Activated T-cell treated with anti-CD3 and anti-CD28 coated beads for 48 hours (primary cell): ENCODE measurements at places on chromosomes 3 and 15.

DNA sequence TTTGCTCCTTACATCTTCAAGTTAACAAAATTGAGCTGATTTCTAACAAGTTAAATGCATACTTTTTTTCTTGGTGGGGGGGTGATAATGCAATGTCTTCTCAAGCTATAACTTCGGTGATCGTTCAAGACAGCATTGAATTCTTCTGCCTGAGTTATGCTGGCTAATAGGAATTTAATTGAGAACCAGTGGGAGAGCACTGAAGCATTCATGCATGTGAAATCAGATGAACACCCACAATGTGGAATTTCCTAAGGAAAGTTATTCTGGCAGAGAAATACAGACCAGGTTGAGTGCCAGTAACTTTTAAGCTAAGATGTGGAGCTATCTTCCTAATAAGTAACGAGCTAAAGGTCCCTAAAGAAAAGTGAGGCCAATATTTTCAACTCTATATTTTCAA is 3.0 kb downstream of the SPATA16 start:
- DNase-seq, result no peak

DNA sequence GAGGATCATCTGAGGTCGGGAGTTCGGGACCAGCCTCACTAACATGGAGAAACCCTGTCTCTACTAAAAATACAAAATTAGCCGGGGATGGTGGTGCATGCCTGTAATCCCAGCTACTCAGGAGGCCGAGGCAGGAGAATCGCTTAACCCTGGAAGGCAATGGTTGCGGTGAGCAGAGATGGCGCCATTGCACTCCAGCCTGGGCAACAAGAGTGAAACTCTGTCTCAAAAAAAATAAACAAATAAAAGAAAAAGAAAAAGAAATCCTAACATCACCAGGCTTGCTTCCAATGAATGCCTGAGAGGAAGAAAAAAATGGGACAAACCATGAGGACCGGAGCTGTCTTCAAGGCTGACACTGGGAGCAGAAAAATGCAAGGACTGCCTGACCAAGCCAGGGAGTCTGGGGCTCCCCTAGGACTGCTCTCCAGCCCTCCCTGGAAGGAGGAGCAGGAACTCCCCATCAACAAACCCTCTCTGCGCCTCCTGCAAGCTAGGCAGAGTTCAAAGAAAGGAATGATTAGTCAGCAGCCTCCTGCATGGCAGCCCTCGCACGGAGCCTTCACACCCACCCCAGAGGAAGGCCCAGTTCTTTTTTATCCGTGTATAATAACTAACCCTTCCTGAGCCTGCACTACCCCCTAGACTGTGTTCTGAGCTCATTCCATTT is 55.4 kb downstream of the NUP210 start:
- no peak for DNase-seq

DNA sequence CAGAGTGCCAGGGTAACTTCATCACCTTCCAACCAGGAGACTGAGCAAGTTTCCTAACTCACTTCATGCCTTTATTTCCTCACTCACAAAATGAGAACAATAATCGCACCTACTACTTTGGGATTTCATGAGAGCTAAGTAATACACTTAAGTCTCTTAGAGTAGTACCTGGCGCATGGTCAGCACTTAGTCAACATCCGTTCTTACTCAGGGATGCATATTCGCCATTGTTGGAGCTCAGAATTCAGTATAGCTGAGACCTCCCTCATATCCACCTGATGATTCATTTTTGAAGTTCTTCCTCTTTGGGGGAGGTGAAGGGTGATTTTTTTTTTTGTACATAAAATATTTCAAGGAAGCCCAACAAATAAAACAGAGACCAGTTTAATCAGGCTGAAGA is 188.2 kb downstream of the AGBL1 start:
- no peak for DNase-seq

DNA sequence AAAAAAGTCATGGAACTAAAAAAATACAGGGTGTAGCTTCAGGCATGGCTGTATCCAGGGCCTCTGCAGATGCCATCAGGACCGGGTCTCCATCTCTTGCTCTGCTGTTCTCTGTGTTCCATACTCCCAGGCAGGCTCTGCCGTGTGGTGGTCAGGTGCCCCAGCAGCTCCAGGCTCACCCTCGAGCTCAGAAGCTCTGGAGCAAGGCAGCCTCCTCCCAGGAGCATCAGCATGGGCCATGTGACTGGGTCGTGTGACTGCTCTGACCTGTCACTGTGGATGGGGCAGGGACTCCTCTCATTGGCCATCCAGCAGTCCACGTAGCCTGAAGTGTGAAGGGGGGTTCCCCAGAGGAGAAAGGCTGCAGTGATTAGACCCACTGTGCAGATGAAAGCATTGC is 8.5 kb downstream of the FBLN2 start:
- no peak for DNase-seq

DNA sequence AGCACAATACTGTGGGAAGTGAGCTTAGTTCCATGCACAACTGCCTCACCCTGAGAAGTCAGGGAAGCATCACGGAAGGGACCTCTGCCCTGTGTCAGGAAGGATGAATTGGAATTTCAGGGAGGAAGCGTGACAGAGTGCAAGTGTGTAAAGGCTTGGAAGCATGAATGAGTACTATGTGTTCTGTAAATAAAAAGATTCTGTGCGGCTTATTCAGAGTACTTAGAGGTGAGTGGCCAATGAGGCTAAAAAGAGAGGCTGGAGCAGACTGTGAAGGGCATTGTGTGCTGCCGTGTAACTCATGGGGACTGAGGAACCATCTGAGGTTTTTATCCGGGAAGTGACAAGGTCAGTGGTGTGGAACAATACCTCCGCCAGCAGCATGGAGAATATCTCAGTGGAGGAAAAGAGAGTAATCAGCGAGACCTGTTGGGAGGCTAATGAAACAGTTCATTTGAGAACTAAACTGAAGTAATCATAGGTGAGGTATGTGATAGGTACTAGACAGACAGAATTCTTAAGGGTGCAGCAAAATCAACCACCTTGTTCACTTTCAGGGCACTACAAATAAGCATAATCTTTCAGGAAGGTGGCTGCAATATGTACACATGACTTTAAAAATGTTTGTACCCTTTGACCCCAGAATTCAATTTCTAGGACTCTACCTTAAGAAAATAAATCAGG is 64.9 kb upstream of the SPRED1 start:
- DNase-seq, result no peak

GRCh38 chr3:14414846-14415464 is 12.5 kb downstream of the SLC6A6 start:
- DNase-seq, result no peak
